ENCODE measurements at places on chromosomes 6 and 20.

DNA sequence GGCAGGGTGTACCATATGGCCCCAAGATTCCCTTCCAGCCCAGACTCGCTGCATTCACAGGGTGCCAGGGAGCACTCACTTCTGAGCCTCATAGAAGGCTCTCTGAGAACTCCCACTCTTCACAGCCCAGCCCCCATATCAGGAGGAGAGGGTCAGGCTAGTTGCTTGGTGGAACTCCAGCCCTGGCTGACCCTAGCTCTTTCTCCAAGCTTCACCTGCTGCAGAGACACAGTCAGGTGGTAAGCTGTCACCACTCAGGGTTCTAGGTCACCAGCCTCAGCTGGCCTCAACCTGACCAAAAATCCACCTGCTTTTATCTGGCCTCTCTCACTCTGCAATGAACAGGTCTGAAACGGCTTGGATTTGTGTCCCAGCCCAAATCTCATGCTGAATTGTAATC, 162.7 kb upstream of the MLN start:
- no peak for DNase-seq

DNA sequence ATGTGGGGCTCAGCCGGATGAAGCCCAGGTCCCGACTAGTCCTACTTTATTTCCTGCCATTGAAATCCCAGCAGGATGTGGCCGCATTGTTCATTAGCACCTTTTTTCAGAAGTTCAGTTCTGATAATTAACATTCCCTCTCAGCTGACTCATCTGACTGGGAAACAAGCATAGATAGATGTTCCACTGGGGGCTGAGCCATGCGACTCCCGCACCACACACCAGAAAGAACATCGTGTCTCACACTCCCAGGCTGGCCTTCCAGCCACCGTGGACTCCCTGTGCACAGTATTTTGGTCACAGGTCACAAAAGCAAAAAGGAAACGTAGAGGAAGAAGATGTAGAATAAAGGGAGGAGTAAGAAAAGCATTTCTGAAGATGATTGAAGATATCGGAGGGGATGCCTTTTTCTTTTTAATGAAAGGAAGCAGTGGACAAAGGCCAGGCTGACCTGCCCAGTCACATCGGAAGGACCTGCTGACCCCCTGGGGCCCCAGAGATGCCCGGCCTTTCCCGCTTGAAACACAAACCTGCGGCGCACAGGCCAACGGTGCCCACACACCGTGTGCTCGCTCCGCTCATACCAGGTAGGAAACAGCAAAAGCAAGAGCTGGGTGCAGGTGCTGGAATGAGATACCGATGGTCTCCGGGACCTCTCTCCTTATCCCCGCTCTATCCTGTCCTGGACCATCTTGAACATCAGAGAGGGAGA, 11.8 kb downstream of the RPS6KA2 start:
- DNase-seq, result no peak

- DNase-seq, result no peak
Measured at GRCh38 chr6:90485635-90486277, 101.1 kb downstream of the MAP3K7 start.

DNA sequence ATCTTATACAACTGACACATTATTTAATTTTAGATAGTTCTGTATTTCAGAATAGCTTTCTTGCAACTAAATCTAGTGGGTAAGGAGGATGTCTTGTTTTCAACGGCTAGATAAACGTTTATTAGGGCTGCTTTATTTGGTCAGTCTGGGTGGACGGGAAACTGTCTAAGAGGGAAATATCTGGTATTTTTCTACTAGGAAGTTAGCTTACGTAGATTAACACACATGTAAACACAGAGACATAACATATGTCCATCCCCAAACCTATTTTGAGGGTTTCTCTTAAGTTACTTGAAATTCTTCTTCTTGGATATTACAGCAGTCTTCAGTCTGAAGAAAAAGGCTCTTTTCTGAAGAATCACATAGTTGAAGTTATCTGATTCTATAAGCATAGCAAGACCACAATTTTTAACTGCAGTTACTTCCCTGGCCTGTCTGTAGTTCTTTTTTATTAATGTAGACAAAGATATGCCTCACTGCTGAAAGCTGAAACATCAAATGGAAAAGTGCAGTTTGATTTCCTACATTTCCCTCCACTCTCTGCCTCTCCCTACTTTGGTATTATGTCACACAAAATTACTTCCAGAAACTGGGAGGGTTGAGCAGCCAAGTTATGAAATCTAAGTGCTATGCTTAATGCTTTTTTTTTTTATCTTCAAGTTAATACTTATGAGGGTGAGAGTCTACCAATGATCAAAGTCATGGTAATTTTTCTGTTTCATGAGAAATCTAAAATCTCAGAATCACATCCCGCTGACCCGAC, 37.4 kb downstream of the PLAGL1 start:
- DNase-seq, result no peak

GRCh38 chr6:22099923-22100322, 196.9 kb downstream of the PRL start:
- DNase-seq, result no peak

- no peak for DNase-seq
Measured at GRCh38 chr20:50722424-50723155, 8.8 kb upstream of the PARD6B start.

DNA sequence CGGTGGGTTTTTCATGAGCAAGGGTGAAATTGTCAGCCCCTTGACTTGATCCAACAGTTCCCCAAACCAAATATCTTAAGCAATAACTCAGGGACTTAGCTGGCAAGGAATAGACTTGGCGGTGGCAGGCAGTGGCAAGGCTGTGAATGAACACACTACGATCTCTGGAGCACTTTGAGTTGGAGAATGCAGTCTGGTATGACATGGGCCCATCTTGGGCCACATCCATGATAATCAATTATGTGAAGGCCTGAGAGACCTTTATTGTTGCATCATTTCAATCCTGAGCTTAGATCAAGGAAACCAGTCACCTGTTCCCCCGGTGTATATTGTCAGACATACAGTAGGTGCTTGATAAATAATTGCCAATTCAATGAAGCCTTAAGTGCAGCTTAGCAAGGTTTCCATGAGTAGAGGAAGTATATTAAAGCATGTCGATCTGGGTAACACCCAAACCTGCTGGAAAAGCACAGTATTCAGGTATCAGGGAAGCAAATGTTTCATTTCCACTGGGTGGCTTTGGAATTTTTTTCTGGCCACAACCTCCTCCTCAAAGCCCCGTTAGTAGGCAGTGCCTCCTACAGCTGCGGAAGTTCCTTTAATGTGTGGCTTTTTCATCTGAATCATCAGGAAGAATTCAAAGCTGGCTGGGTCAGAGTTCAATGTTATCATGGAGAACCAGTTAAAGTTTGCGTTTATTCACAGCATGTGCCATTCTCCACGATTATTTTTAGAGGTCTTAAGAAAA, 10.2 kb downstream of the CASS4 start:
- DNase-seq, result no peak

DNA sequence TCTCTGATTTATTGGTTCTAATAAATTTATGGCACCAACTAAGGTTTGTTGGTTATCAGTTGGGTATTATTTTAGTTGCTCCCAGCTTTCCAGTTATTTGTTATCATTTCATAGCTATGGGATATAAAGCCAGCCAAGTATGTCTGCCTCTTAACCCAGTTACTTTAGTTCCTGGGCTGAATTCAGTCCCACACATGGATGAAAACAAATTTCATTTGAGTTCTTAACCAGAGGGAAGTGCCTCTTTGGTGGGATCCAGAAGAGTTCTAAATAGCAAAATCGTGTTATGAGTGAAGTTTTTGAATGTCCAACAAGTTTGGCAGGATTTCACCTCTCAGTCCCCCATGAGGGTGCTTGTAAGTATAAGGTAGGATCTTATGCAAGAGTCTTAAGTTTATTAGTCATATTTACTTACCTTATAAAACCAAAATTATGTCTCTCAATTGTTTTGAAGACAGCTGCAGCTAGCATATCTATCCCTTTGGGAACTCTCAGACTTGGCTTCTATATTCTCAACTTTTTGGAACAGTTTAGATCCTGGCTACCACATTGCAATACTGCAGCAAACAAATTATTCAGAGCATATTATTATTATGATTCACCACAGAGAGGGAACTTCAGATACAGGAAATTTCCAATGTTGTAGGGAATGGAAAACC, 683.6 kb downstream of the BCKDHB start:
- DNase-seq, result no peak

GRCh38 chr20:64238851-64239387, 16.6 kb upstream of the PCMTD2 start:
- no peak for DNase-seq

DNA sequence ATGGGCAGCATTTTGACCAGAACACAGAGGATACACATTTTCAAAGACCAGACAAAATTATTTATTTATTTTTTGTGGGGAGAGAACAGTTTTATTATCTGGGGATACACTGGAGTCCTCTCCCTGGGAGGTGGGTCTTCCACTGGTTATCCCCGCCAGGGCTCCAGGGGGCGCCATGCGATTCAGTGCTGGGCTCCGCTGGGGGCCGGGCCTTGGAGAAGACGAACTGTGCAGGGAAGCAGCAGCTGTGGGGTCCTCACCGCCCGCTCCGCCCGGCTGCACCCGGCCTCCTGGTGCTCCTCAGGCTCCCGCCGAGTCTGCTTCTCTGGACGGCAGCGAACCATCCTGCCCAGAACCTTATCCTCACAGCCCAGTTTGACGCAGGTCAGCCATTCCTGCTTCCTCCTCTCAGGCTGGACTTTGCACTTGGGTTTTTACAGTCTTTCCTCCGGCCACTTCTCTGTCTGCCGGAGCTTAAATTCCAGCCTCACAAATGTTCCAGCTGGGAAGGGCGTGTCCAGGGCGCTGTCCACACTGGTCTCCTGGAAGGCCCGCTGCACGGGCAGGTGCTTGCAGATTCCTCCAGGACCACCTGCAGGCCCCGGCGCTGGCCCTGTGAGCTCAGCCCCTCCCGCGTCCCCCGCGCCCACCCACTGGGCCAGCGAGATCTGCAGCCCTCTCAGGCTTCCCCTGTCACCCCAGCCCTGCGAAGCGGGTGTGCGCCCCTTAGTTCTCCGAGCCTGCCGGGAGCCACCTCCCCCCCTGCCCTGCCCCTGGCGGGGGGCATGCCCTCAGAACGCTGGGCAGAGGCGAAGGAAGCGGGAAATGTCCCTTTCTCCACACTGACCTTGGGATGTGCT, 1830.0 kb upstream of the DEFB115 start:
- DNase-seq, result no peak

GRCh38 chr6:4802312-4802935, 26.2 kb downstream of the CDYL start:
- DNase-seq, result no peak

DNA sequence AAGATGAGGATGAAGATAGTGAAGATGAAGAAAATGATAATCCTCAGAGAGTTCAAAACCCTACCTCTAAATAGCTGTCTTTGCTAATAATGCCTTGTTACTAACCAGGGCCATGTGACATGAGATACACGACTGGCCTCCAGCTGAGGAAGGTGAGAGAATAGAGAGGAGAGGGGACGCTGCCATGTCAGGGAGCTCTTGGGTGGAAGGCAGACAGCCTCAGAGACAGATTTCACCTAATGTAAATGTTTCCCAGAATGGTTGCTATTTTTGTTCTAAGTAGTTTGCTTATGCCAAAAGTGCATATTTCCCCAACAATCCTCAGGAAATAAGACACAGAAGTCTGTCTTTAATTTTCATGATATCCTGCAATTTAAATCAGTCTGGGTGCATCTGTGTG, 138.4 kb downstream of the ELOVL4 start:
- no peak for DNase-seq

DNA sequence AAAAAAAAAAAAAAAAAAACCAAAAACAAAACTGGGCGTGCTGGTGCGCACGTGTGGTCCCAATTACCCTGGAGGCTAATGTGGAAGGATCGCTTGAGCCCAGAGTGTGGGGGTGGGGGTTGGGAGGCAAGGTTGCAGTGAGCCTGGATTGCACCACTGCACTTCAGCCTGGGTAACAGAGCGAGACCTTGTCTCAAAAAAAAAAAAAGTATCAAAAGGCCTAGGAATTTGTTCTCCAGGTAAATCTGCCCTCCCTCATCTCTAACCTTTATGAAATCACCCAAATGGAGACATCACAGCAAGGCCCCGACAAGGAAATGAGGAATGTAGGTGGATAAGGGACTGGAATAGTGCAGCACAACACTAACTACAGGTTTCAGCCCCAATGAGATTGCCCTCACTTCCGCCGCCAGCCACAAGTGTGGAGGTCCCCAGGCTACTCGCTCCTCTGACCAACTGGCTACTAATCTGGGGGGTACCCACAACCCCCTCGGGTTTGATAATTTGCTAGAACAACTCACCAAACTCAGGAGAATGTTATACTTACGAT, 36.8 kb upstream of the DDR1 start:
- DNase-seq, result no peak

- no peak for DNase-seq
Measured at GRCh38 chr20:6121504-6121903, 1.3 kb downstream of the FERMT1 start.

DNA sequence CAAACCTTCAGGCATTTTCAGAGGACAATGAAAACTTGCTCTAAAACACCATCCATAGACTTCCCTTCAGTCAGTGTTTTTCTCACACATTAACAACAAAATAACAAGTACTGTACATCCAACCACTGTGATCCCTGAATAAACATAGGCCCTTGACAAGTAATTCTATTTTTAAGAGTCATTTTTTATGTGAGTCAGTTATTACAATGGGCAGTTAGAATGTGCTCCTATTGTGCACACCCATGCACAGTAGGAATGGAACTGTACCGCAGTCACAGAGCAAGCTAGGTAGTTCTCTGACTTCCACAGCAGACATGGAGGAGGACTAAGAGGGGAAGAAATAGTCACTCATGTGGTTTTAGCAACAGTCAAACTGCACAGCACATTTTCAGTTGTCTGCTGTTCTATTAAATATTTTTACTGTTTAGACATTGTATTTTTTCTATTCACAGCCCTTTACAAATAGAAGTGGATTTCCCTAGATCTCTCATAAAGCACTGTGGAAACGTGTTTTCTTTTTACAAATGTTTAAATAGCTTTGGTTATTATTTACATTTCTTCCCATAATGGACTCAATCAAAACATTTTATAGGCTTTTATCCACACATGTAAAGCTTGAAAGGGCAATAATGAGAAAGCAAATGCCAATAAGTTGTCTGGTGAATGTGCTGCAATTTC, 100.4 kb downstream of the JAG1 start:
- DNase-seq, result no peak

- no peak for DNase-seq
Measured at GRCh38 chr6:53192682-53193188, 44.1 kb upstream of the GCM1 start.

GRCh38 chr6:31906122-31906521, 4.2 kb upstream of the ZBTB12 start:
- DNase-seq, result no peak

All from T-helper 17 cell (primary cell).